ENCODE measurements at places on chromosomes 5 and 9.

DNA sequence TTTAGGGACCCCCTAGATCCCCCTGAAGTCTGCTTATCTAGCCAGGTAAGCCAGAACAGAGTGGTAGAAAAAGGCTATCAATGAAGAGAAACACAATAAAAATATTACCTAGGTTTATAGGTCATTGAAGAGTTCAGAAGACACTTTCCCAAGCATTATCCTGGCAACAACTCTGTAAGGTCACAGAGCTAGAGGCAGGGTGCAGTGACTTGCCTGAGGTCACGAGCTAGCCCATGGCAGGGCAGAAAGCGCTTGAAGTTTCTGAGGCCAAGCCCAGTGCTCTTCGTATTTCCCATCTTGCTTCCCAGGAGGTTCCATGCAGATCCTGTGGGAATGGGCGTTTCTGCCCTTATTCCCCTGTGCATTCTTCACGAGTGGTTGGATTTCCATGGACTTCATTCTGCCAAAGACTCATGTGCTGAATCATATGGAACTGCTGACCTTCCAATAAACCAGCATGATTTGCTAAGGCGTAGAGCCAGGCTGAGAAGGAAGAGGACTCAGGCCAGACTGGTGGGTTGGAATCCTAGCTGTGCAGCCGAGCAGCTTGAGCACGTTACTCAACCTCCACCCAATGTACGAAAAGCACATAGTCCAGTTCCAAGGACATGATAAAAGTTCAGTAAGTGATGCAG lies 22.1 kb downstream of the TRMO start:
- DNase-seq = no peak

DNA sequence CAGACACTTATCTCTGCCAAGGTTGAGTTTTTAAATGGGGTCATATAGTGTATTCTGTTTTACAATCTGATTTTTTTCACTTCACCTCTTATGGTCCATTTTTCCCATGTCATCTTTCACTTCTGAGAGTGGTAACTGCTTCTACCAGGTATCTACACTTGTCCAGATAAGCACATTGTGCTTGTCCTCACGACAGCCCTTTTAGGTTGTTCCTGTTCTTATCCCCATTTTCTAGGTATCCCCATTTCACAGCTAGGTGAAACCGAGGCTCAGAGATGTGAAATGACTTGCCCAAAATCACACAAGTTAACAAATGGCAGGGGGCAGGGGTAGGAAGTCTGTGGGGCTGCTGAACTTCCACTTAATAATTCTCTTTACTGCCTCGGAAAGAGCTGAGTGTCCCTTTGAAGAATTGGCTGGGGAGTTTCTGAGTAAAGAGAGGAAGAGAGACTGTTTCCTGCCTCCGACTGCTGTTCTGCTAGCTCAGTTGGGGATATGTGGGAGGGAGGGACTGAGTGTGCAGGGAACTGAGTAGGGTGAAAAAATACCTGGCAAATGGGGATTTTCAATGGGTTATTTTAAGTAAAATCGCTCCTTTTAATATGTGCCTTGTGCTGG lies 255.4 kb downstream of the GRIA1 start:
- no peak for DNase-seq

DNA sequence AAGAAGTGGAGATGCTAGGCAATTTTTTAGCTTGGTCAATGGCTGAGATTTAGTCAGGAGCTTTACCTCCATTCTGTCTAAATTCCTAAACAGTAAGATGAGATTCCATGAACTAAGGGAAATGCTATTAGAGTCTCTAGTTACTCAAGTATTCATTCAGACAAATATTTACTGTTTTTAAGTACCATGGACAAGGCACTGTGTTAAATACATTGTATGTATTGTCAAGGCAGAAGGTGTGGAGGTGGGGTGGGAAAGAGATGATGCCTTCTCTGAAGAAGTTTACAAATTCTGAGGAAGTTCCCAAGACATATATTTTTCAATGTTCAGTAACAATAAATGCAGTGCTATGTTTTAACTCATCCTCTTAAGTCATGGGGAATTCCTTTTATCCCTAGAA lies 459.9 kb upstream of the NMUR2 start:
- DNase-seq = no peak

GRCh38 chr5:142945321-142945720 lies 175.1 kb downstream of the ARHGAP26 start:
- no peak for DNase-seq

- DNase-seq = no peak
Observed at GRCh38 chr9:112193572-112194288, 18.6 kb upstream of the SUSD1 start.

DNA sequence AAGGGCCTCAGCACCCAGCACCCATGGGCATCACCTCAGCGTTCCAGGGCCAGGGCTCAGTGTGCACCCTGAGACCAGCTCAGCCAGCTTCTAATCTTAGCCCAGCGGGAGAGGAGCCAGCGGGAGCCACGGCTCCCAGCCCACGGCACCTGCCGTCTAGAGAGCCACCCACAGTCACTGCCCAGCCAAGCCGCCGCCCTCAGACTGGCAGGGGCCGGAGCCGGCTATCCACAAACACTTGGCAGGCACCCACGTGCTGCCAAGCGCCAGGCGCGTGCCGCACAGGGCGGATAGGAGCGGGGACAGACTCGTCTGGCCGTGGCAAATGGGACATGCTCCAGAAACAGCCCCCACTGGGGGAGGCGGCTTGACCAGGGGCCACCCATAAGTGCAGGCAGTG lies 18.6 kb downstream of the BRD3 start:
- DNase-seq = no peak

- DNase-seq = no peak
Observed at GRCh38 chr5:144487207-144487606, 316.5 kb downstream of the KCTD16 start.

- DNase-seq = no peak
Observed at GRCh38 chr5:110663525-110663924, 62.9 kb downstream of the TMEM232 start.
